ENCODE measurements at places on chromosomes 3 and 15.

DNA sequence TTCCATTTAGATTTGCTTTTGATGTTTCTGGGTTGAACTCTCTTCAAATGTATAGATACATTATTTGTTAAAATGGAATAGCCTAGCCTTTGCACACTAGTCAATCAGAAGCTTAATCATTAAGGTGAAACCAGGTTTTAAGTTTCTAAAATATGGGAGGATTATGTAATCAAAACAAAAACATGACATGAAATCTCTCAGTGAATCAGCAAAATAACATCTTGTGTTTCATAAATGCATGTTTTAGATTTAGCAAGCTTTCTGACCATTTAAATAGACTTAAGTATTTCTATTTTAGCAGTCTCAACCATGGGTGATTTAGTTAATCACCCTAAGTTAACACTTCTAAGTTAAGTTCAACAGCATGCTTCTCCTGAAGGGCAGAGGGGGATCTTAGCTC, 11.3 kb downstream of the GTF2E1 start:
- no peak overlapping the region for H3K27ac ChIP-seq
- H3K36me3 ChIP-seq = peaks cover 47% of the 10 kb centered on the region
- H3K4me1 ChIP-seq = no peaks in the 10 kb centered on the region

- peaks cover 47% of the 10 kb centered on the region for H3K4me1 ChIP-seq
- peak within 1 kb of the TSS; percentile 97 for H3K4me3 ChIP-seq
- H3K27ac ChIP-seq = peak within 1 kb of the TSS; percentile 89
- H3K27me3 ChIP-seq = no peaks in the 10 kb centered on the region
Observed at GRCh38 chr15:74540761-74541493, at the start of gene ARID3B. Gene ARID3B (plus strand): TSS chr15:74541220. CDS start chr15:74543937, 2,717 bp downstream.

GRCh38 chr3:61616586-61616985, 55.2 kb downstream of the PTPRG start:
- H3K4me1 ChIP-seq = peaks cover 10% of the 10 kb centered on the region
- no peak overlapping the region for H3K27ac ChIP-seq
- H3K36me3 ChIP-seq = no peaks in the 10 kb centered on the region
- no peak overlapping the region for H3K4me3 ChIP-seq

DNA sequence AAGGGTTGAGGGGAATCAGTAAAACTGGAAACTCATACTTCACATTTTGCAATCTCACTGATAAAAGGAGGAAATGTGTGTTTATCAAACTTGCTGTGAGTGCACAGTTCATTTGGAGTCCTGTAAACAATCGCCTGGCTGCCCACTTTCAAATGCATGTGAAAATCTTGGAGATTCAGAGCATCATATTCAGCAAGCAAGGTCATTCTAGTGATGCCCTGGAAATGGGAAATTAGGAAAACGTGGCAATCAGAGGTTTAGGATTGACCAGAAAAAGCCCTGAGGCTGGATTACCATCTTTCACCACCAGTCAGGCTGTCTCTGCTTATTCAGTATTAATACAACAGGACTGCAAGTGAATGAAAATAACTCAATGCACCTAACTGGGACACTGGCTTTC, 23.9 kb downstream of the DPH6 start:
- no peak overlapping the region for H3K4me3 ChIP-seq
- no peak for DNase-seq
- H3K27me3 ChIP-seq = no peaks in the 10 kb centered on the region
- no peaks in the 10 kb centered on the region for H3K36me3 ChIP-seq

DNA sequence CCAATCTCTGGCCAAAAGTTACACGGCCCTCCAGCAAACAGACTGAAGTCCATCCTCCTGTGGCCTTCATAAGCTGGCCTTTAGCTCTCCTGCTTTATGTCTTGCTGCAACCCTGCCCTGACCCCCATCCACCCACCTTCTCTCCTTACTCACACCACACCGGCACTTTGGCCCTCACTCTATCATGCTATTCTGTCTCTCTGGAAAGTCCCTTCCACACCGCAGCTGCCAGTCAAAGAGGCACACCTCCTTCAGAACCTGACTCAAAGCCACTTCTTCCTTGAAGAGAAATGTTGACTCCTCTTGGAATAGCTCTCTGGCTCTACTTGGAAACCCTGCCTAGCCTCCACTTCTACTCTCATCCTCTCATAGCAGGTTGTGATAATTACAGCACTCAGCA, 4.5 kb downstream of the GPR156 start:
- H3K4me1 ChIP-seq = peaks cover 7% of the 10 kb centered on the region
- H3K36me3 ChIP-seq = no peaks in the 10 kb centered on the region
- H3K27me3 ChIP-seq = peaks cover 8% of the 10 kb centered on the region
- DNase-seq = no peak

Measured in stomach (tissue), 19 donors.